ENCODE measurements at places on chromosomes 5 and 9. TPM values are rescaled to one million over a fixed set of nuclear protein-coding genes. Genes with fewer than 3 reads are reported as not detected.

DNA sequence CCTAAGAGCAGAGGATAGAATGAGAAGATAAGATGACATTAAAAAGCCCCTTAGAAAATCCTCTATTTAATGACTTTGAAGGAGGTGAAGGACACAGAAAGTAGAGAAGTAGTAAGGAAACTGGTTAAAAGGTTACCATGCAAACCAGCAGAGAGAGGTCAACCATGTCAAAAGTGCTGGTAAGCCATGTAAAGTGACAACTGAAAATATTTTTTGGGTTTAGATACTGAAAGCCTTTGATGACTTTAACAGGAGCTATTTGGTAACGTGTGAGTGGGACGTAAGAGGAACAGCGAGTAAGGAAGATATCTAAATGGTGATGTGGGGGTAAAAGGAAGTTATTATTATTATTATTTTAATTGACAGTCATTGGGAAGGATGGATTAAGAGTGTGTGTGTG lies 56.9 kb downstream of the MACIR start:
- DNase-seq, result no peak

The SPATA31A3 gene
- total RNA-seq, result not detected

- DNase-seq, result no peak
These were observed 6.4 kb downstream of the FPGS start for GRCh38 chr9:127809002-127809539.

DNA sequence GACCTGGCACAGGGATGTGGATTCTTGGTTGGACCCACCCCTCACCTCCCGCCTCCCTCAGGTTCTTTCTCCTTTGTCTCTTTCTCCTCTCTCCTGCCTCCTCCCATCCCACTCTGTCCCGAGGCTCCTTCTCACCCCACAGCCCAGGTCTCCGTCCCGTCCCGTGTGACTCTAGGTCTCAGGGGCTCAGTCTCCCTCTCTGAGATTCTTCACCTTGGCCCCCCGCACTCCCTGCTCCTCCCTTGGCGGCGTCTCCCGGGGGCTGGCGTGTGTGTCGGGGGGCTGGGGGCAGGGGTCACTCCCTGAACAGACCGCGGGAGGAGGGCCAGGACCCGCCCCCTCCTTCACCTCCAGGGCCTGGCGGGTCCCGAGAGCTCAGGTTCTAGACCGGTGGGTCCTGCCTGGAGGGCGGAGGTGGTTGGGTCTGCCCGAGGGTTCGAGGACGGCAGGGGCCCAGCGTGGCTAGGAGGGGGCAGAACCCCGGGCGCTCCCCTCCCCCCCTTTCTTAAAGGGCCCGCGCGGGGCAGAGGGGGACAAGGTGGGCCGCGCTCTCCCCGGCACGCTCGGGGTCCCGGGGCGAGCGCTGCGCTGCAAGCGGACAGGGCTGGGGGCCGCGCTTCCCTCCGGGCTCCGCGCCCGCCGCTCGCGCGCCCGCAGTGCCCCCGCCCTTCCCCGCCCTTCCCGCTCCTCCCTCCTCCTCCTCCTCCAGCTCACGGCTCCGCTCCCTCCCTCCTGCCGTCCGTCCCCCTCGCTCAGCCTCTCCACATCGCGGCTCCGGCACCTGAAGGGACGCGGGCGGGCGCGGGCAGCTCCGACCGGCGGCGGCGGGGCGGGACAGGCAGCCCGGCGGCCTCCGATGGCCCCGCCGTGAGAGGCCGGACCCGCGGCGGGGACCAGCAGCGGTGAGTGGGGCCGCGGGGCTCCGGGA lies at the start of gene PSD2:
PSD2 (plus strand) TSS at position 735 of the 928 bp plus-strand sequence. CDS start 13,633 bp downstream, outside the sequence.
- no peak for DNase-seq

The C1QTNF2 gene
- total RNA-seq, result 0.38 TPM

DNA sequence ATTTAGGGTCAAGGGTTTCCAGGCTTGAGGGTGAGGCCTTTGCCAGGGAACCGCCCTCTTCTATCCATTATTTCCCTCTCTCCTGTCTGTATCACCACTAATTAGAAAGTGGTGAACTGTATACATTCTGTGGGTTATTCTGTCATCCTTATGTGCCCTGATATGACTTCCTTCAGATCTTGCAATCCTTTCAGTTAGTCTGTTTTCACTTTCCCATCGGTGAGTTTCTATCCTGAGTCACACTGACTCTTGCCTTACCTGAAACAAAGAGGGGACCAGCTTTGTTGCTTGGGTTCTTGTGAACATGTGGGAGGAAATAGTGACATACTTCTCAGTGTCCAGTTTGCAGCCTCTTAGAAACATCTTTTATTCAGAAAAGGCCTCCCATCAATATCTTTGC lies 205.4 kb upstream of the GHR start:
- no peak for DNase-seq

GRCh38 chr5:42507451-42508097 lies 84.3 kb downstream of the GHR start:
- DNase-seq, result no peak

The CARD9 gene
- total RNA-seq, result 0.13 TPM

DNA sequence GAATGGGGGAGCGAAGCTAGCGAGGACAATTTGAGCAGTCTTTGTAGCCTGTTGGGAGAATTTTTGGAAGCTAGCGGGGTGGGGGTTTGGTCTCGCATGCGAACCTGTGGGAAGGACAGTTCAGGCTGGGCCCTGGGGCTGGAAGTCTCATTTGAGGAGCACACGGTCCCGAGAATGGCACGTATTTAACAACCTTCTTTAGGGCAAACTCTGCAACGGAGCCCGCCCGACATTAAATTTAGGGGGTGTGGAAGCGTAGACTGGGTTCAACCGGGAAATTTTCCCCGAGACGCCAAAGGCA lies 35.2 kb upstream of the NFIB start:
- no peak for DNase-seq

DNA sequence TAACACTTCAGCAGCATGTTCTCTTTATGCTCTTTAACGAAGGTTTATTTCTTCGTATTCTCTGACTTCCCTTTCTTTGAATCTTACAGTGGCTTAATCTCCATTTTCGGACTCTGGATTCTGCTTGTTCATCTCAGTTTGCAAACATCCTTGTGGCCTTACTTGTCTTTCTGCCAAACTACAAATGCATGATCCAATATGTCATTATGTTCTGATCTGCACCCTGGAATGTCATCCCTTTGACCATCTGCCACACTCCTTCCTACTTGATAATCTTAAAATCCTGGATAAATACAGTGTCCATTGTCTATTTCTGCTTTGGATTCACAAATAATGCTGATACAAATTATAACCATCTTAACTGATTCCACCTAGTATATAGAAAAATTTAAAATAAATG lies 499.2 kb downstream of the CDH18 start:
- no peak for DNase-seq

DNA sequence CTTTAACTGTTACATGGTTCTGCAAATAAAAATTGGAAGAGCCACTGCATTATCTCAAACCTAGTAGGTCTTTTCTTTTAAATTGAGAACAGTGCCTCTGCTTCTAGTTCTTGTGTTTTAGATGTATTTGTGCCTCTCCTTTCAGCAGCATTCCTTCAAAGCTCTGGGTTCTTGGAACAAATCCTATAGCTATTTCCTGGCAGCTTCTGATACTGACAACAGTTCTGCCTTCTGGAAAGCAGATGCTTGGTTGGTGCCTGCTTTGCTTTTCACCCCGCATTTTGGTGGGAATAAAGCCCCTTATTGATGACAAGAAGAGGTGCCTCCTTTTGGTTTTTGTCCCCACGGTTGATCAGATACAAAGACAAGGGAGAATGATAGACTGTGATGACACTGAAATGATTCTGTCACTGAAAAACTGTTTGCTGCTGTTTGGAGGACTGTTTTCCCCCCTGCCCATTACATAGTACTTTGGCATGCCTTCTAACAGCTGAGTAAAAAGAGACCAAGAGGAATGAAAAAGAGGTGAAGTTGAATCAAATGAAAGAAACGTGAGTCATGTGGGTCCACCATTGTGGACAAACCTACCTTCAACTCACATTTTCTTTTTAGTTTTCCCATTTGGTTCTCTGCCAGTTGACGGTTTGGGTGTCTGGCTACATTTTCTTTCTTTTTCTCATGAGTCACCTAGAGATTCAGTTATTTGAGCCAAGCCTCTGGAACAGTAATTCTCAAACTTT lies 5.6 kb downstream of the PTCD2 start:
- DNase-seq, result no peak

The IGIP gene
- 4.0 TPM for total RNA-seq

DNA sequence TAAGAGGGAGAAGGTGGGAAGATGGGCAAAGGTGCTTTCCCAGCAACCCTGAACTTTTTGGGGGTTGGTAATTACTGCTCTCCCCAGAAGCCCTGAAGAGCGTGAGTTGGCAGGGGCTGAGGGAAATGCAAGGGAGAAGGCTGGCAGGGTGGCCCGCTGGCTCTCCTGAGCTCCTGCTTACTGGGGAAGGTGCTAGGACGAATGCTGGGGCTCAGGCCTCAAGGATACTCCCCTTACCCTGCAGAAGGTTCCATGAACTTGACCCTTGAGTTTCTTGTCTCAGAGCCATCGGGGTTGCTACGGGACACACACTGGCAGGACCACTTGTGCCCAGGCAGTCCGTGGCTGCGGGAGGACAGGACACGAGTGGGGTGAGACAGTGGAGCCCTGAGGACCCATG lies 1.2 kb downstream of the FAM163B start:
- DNase-seq, result no peak

- DNase-seq, result no peak
These were observed 159.2 kb upstream of the WWC1 start for GRCh38 chr5:168132241-168132641.

DNA sequence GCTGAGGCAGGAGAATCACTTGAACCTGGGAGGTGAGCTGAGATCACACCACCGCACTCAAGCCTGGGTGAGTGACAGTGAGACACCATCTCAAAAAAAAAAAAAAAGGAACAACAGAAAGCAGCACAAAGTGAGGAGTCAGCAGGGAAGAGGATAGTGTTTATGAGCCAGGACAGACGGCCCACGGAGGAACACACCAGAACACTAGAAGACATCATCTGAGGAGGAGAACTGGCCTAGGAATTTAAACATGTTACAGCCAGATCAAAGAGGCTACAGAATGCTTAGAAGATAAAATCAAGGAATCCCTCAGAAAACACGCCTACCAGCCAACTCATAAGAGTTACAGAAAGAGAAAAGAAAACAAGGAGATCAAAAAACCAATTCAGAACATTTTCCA lies 12.2 kb downstream of the UBAC1 start:
- no peak for DNase-seq

DNA sequence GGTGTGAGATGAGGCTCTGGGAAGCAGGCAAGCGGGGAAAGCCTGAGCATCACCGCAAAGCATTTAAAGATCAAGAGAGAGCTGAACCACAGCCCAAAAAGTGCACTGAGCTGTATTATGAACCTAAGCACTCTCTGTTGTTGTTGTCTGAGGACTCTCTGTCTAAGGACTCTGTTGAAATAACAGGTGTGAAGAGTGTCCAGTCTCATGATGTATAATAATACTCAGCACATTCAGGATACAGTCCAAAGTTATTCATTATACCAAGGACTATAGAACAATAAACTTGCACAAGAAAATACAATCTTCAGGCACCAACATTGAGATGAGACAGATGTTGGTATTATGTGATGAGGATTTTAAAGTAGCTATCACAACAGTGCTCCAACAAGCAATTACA lies 71.8 kb upstream of the CTSV start:
- DNase-seq, result no peak

The ZNF484 gene
- total RNA-seq, result 8.5 TPM

The CCL27 gene
- total RNA-seq, result not detected

The NR2F1 gene
- total RNA-seq, result 41.5 TPM

DNA sequence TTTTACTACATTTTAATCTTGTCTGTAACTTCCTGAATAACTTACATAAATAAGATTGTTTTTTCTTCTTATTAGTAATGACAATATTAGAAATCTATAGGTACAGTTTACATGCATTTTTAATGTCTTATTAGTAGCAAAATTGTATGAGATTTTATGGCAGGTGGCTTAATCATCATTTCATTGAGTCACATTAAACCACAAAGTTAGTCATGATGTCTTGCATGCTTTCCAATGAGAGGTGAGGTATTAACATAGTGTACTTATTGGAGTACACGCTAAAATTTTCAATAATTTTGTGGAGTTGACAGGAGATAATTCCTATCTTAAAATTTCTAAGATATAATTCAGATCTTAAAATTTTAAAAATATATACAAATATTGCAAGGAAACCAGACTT lies 989.6 kb upstream of the ARRDC3 start:
- no peak for DNase-seq

- no peak for DNase-seq
These were observed 211.2 kb downstream of the CDK5RAP2 start for GRCh38 chr9:120368799-120369198.

The RNF208 gene
- total RNA-seq, result under 0.01 TPM

DNA sequence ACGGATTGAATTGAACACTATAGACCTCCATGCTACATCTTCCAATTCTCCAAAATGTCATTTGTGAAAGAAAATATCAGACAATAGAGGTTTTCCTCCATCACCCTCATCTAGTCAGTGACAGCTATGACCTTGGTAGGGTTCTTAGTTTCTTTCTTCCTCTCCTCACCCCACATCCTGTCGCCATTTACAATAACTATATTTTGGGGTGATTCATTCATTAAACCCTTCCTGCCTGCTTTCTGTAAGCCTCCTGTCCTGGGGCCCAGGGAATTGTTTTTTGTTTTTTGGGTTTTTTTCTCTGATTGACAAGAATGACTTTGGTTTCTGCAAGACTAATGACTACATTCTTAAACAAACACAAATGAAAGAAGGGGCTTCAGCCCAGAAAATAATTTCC lies 82.6 kb downstream of the PRELID2 start:
- DNase-seq, result no peak

GRCh38 chr5:159671886-159672285 lies 244.4 kb upstream of the ADRA1B start:
- DNase-seq, result no peak
